ENCODE measurements at places on chromosomes 1 and 21.

DNA sequence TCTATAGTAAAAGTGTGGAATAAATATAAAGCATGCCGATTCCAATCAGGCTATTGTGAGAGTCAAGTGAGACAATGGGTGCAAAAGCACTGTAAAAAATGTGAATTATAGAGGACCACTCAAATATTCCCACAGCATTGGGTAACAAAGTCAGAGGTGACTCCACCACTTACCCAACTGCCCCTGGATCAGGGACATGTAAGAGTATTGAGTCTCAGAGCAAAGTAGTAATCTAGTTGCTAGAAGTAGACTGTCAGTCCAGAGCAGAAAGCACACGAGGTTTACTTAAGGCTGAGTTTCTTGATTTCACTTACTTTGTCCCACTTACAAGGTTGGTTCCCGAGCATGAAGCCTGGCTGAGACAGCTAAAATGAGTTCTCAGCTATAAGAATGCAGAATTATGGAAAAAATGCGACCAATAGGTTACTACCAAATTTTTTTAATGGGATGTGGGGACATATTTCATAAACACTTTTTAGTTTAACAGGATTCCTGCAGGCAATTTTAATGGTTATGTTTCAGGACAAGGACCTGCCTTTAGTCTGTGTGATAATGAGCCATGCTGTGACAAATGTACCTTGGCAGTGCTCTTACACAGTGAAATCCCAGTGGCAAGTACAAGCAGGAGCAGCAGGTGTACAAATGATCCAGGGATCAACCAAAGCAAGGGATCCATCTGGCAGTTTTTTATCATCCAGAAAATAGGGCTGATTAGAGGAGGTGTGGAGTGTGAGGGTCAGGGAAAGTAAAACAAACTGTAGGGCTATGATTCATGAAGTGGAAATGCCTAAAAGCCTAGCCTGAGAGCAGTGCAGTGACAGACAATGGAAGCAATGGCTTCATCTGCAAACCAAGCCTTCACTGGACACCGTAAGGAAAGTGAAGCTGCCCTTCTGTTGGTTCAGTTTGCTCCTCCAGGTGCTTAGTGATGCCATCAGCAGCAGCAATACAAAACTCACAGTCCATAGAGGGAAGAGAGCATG lies 156.2 kb upstream of the SPAG17 start:
- DNase-seq: no peak

DNA sequence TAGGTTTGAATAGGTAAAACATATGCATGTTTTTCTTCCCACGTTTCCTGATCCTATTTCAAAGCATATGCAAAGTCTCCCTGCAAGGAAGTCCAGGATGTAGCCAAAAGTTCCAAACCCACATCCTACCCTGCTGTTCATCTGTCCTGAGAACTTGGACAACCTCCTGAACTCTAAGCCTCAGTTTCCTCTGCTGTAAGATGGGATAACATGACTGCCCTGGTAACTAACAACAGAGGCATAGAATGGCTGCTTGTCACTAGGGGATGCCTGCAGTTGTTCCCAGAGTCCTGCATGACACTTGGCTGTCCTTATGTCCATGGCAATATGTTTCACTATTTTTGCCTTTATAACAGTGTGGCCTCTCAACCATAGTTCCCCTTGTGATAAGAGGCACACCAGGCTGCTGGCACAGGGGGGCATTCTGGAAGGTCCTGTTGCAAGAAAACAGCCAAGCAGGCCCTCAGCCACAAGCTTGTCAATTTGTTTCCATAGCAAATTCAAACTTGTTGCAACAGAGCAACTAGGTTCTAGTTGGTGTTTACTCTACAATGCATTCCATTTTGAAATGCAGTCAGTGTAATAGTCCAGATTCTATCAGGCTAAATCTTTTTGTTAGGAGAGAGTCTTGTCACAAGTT lies 1.5 kb upstream of the HDGF start:
- no peak for DNase-seq

GRCh38 chr1:44812822-44813543 lies 4.7 kb downstream of the BTBD19 start:
- DNase-seq: no peak

DNA sequence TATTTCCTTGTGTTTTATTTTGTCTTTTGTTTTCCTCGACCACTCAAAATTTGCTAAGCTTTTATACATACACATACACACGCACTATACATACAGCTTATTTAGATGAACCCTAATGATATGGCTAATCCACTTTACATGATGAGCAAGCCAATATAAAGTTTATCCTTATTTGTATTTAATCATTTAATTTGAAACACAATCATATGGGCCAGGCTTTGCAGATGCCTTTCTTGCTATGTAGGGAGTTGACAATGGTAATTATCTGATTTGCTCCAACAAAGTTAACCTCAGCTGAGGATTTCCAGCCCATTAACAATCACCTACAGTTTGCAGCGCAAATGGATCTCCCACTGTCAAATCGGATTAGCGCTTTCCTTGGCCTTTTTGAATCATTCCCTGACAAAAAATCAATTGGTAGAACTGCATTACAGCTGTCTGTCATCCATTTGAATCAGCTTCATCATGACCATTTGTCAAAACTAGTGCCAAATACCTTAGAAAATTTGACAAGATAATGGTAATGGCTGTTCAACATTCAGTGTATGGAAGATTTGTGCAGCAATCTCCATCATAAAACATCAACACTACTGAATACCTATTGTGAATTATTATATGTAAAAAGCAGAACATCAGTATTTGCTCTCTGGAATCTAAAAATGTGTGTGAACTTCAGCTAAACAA lies 352.6 kb downstream of the MRPL39 start:
- no peak for DNase-seq

DNA sequence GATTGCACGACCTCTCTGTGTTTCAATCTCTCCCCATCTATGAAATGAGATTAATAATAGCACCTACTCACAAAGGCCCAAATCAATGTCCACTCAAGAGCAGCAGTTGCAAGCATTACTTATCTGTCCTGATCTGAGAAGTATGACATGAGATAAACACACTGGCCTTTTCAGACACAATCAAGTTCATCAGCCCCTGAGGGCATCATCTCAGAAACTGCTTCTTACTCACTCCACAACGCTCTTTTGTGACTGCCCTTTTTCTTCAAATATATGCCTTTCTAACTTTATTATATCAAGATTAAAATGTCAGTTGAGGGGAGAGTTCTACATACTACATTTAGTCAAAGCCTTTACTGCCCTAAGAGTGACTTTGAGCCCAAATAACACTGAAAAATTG lies 371.9 kb upstream of the SPAG17 start:
- no peak for DNase-seq

DNA sequence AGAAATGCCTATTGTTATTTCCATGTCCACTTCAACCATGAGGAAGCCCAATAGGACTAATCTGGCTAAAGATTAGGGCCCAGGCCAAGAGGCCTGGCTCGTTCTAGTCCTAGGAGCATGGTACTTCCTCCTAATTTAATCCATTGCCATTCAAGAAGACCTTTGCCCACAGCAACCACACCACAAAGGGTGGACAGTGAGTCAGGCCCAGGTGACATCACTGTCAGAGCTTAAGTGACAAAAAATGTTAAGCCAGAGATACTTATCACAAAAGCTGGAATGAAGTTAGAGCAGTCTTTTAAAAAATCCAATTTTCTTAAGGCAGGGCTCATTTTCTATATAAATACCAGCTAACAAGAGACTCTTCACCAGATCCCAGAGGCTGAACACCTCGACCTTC lies at the start of gene SPRR3:
SPRR3 (plus strand) TSS at position 368 of the 400 bp plus-strand sequence. CDS start 1,272 bp downstream, outside the sequence.
- DNase-seq: no peak

DNA sequence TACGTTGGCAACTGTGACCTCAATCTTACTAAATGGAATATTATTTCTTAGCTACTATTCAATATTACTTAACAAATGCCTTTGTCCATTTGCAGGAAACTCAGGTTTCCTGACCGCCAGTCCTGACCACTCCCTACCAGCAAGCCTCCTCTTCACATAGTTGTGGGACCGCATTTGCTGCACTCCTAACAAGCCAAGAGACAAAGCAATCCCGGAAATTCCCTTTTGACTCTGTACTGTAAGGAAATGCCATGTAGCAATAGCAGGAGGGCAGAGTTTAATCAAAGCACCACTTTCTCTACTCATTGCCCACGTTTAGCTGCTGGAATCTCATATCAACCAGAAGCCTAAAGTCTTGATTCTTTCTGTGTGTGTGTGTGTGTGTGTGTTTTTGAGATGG lies 28.1 kb upstream of the ACBD6 start:
- no peak for DNase-seq

- DNase-seq: no peak
Observed at GRCh38 chr1:164867590-164867989, 308.6 kb downstream of the PBX1 start.

Data from midbrain (tissue), 1 donor.